ENCODE measurements at places on chromosomes 5 and 9.

DNA sequence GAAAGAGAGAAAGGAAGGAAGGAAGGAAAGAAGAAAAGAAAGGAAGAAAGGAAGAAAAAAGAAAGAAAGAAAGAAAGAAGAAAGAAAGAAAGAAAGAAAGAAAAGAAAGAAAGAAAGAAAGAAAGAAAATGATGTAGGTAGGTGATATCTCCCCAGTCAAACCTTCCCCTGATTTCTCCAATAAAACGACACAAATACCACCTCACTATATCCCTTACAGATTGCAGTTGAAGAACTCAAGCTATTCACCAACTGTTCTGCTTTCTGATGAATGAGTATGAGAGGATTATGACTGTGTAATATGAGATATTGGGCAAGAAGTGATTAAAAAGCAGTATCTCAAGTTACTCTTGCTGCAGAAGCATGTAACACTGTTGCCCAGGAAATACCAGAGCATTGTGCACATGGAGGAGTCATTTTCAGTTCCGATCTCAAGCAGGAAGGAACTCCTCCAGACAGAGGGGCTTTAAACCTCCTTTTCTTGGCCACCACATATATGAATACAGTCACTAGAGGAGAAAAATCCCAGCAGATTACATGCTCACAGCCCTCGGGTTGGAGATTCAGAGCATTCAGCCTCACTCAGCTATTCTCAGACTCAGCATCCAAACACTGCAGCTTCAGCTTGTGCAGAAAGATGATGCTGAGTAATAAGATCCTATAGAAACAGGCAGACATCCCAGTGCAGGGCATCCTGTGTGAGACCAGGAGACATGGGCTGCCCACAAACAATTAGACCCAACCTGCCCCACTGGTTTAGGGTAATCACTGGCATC is 61.4 kb downstream of the UGCG start:
- DNase-seq = no peak

- no peak for DNase-seq
These were observed 29.5 kb downstream of the C5orf15 start for GRCh38 chr5:133938929-133939328.

DNA sequence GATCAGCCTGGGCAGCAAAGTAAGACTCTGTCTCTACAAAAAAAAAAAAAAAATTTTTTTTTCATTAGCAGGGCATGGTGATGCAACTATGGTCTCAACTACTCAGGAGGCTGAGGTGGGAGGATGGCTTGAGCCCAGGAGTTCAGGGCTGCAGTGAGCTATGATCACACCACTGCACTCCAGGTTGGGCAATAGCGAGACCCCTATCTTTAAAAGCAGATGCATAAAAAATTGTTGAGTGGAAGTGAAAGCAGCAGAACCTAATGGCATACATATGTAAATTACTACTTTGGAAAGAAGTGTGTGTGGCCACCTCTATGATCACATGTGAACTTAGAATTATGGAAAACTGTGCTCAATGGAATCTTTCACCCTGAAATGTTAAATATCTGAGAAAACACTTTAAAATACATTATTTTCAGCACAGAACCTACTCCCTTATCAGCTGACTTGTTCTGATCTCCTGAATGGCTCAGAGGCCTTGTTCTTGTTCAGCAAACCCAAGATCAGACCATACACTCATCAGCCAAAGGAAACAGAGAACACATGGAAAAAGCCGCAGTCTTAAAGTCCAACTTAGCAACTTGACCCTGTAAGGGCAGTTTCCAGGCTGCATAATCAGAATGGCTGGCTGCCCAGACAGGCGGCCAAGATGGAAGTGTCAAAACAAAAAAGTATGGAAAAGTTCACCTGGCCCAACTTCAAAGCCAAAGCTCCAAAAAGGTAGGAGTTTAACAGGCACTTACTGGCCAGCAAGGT is 56.5 kb downstream of the SIL1 start:
- DNase-seq = no peak

DNA sequence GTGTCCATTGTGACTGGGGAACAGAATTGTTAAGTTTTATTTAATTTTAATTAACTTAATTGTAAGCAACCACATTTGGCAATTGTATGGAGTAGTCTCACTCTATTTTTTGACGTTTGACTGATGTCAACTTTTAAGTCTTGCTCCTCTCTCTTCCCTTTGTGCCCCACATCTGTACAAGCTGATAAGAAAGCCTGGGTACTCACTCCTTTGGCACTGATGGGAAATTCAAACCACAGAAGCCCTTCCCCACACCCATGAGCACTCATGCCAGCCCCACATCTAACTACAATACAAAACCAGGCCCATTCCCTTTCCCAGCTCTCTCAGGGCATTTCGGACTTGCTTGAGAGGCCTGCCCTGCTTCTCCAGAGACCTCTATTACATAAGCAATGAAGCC is 451.5 kb upstream of the KIF2A start:
- no peak for DNase-seq

GRCh38 chr5:72206994-72207393 is 99.7 kb downstream of the MAP1B start:
- DNase-seq = no peak

GRCh38 chr9:109717342-109717741 is 62.7 kb upstream of the PALM2AKAP2 start:
- DNase-seq = no peak

DNA sequence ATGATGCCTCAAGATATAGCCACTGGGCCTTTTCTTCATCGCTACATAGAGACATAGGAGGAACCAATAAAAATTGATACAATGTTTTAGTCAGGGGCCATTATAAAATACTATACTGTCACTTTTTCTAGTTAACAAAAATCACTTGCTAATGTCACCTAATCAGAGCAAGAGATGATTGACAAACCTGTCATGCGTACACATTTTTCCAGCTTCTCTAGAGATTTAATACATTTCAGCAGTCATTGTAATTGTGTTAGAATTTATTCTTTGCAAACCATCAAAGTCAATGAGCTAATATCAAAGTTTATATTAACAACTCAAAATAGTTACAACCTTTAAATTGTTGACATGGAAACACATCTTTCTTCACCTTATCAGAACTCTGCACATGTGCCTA is 513.6 kb upstream of the SEMA6A start:
- no peak for DNase-seq

GRCh38 chr5:150112201-150113046 is 26.1 kb upstream of the CSF1R start:
- no peak for DNase-seq

- no peak for DNase-seq
These were observed 2.0 kb upstream of the C5orf15 start for GRCh38 chr5:133970325-133970909.

DNA sequence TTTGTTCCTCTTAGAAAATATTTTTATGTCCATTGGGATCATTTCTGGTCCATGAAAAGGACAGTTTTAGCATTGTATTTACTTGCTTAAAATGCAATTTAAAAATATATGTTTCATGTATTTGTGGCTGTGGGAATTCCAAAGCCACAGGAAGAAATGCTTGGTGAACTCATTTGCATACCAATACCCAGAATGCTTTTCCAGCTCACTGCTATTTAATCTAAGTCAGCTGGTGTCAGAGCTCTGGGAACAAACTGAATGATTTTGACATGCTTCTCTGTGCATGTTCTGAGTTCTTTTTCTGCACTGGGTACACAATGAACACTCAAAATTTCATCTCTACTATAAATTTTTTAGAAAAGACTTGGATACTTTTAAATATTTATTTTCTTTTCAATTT is 482.8 kb upstream of the ARRDC3 start:
- DNase-seq = no peak

GRCh38 chr5:136963504-136963903 is 535.6 kb downstream of the SPOCK1 start:
- no peak for DNase-seq

- no peak for DNase-seq
These were observed 32.4 kb downstream of the NEK6 start for GRCh38 chr9:124290053-124290591.

DNA sequence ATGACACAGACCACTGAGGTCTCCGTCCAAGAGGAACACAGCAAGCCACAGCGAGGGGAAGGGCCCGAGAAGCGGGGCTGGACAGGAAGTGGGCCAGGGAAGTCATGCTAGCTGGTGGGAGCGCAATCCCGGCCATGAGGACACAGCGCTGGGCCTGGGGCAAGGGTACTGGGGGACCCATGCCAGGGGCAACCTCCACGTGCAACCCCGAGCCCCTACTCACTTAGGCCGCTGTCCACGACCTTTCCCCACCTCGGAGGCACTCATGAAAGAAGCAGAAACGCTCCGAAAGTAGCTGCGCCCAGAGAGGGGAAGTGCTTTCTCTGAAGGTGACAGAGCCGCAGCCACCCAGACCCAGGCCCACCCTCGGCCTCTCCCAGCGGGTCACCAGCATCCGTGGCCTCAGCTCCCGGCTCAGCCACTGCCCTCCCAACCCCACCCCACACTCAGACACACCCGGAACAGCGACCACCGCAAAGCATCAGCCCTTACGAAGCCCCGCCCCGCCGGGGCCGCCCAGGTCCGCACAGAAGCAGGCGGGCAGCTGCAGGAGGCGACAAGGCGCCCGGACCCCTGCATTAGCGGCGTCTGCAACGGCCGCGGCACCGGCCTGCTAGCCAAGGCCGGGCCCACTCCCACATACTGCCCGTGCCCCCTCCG is 782 bp downstream of the BICD2 start:
- no peak for DNase-seq

DNA sequence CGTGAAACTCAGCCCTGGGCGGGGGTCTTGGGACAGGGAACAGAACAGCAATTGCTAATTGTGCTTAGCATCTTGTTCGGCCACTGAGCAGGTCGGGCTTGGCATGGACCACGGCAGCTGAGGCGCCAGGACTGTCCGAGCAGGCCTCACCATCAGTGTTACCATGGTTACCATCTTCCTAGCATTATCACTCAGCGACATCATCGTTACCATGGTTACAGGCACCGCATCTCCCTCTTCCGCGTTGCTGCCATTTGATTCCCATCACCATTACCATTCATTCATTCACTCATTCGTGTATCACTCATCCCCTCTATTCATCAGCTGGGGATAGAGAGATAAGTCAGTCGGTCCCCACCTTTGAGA is 81.0 kb upstream of the ZBTB43 start:
- DNase-seq = no peak

GRCh38 chr5:133340002-133340755 is 272.2 kb downstream of the FSTL4 start:
- no peak for DNase-seq

Data from activated T-cell treated with anti-CD3 and anti-CD28 coated beads for 4 hours (primary cell).